ENCODE measurements at places on chromosomes 7 and 10.

DNA sequence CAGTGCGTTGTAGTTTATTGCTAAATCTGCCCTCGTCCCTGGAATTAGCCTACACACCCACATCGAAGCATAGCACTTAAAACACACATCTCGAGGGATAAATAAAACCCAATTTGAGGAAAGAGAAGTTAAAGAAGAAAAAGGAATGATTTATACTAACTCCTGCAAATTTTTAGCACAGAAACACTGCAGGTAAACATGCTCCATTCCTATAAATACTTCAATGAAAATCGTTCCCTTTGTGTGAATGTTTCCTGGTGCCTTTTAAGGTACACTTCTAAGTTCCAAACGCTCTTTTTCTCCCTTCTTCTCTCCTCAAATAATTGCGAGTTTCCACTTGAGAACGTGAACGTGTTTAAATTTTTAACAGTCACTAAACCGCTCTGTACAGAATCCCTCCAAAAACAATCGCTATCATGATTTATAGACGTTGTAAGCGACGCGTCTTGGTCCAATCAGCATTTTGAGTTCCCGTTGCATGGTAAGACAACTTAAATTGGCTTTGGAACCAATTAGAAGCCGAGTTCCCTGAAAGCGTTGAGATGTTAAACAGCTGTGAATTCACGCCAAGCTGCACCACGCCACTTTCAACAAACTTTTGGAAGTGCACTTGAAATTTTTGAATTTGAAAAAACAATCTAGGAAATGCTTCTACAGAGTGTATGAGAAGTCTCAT is 12.5 kb upstream of the EBLN1 start:
- no peak for DNase-seq

- DNase-seq: no peak
Measured at GRCh38 chr7:130293521-130293920, 560 bp downstream of the CPA4 start.

GRCh38 chr10:70381471-70382421 is 679 bp downstream of the LRRC20 start:
- peak; percentile 37 for DNase-seq

- no peak for DNase-seq
Measured at GRCh38 chr10:101629837-101630632, 41.9 kb downstream of the DPCD start.

GRCh38 chr7:39958038-39958437 is 8.0 kb downstream of the CDK13 start:
- no peak for DNase-seq

DNA sequence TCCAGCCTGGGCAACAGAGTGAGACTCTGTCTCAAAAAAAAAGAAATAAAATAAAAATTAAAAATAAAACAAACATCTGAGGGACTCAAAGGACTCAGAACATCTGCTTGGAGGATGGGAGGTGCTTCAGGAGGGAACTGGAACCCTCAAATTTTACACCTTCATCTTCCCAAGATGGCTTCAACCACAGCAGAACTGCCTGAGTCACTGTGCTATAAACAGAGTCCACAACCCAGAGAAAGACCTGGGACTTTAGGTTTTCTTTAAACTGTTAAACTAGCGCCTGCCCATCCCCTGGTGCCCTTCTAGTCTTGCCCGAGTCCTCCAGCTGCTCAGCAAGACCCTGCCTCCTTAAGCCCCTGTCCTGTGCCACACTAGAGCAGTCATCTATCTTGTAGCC is 40.8 kb downstream of the RGS10 start:
- no peak for DNase-seq

DNA sequence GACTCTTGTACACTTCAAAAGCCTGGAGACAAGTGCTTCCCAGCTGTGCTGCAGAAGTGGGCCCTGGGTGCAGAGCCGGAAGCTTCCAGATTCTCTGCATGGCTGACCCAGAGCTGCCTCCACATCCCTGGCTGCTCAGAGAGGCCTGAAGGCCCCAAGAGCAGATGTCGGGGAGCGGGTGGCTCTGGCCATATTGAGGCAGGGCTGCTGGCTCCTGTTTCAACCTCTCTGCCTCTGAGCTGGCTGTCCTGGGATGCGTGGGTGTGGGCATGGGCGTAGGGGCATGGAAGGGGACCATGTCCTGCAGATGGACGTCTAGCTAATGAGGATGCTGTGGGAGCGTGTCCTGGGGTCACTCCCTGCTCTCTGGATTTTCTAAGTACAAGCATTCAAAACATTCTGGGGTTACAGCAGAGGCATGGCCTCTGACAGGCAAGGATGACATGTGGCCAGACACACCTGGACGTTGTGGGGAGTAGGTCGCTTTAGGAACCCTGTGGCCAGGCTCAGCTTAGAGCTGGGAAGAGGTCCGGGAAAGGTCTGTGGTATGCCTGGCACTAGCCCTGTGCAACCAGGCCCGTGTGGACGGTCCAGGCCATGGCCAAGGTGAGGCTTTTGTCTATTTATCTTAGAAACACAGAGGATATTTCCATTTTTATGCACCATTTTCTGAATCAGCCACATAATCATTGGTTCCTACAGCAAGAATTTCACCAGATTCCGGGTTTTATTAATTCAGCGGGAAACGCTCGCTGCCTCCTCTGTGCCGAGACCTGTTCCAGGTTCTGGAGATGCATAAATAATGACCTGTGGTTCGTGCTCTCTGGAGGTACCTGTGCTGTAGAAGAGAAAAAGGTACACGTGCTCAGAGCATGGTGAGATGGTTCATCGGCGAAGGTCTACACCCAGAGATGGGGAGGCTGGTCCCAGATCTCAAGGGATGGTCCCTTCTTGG is 361.1 kb downstream of the GLRX3 start:
- DNase-seq: no peak

- no peak for DNase-seq
Measured at GRCh38 chr10:47164126-47164799, 135.7 kb upstream of the GDF10 start.

DNA sequence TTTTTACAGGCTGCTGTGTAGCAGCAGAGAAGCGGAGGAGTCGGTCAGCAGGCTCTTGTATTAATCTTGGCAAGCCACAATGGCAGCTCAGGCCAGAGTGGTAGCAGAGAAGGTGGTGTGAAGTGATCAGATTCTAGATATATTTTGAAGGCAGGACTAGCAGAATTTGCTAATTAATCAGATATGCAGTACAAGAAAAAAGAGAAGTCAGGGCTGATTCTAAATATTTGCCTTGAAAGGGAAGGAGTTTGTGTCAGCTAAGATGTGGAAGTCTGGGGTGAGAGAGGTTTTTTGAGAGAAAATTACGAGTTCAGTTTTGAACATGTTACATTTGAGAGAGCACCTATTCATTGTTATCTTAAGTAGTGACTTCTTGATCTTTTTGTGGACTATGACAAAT is 176.3 kb downstream of the WNT2 start:
- DNase-seq: no peak

- no peak for DNase-seq
Measured at GRCh38 chr10:119714484-119714816, 11.4 kb upstream of the INPP5F start.

DNA sequence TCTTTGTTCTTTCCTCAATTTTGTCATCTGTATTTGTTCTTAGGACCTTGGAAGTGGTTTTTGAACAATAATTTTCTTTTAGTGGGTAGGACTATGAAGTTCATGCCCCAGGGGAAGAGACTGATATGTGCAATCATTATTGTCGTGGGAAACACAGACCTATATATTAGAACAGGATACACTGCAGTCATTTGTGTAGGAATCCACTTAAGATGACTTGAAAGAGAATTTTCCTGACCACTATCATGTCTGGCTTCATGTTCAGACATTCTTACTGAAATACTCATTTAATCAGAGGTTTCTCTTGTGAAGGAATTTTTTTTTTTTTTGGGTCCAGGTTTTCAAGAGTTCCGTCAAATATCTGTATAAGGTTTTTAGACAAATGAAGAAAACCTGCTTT is 163.6 kb downstream of the SUGCT start:
- no peak for DNase-seq

- DNase-seq: peak; percentile 20
Measured at GRCh38 chr7:151992375-151992774, 33.1 kb upstream of the GALNT11 start.

GRCh38 chr7:155509359-155509724 is 37.0 kb downstream of the CNPY1 start:
- no peak for DNase-seq

GRCh38 chr10:133231946-133232574 is 2.0 kb downstream of the UTF1 start:
- no peak for DNase-seq

GRCh38 chr7:77644774-77645173 is 51.5 kb upstream of the RSBN1L start:
- DNase-seq: no peak

- DNase-seq: no peak
Measured at GRCh38 chr10:29807163-29807806, 172.5 kb upstream of the SVIL start.
